ENCODE measurements at places on chromosomes 2 and 18.
A peak's percentile ranks its signal among the peaks of the same experiment; 100 is the strongest.

- no peak for DNase-seq
Measured at GRCh38 chr2:10919410-10919770, 7.7 kb downstream of the KCNF1 start.

GRCh38 chr2:99607454-99607853 is 117.6 kb upstream of the REV1 start:
- no peak for DNase-seq

- no peak for DNase-seq
Measured at GRCh38 chr2:118091631-118092030, 3.4 kb downstream of the INSIG2 start.

DNA sequence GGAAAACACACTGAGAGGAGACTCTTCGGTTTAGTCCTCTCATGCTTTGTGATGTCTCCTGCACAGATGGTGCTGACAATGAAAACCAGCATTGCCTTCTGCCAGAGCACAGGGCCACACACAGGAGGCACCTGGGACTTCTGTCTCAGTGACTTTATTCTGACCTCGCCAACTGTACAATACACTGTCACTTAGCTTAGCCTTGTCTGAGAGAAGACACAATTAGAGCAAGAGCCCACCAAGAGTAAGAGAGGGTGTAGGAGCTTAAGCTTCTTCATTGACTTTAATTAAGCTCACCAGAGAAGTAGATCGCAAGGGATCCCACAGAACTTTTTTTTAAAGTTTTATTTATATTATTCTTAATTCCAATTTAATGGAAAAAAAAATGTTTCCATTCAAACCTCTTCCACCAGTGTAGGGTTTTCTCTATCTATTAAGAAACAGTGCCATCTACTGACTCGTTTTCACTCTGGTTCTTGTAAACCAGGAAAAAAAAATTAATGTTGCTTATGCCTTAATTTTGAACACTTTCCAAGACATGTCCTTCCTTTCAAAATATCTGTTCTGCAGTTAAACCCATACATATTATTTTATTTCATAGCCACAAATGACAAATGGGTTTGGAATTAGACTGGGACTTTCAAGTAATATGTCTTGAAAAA is 42.4 kb upstream of the DDX18 start:
- DNase-seq = peak; percentile 44

GRCh38 chr2:115999039-115999438 is 1556.6 kb downstream of the DPP10 start:
- no peak for DNase-seq

DNA sequence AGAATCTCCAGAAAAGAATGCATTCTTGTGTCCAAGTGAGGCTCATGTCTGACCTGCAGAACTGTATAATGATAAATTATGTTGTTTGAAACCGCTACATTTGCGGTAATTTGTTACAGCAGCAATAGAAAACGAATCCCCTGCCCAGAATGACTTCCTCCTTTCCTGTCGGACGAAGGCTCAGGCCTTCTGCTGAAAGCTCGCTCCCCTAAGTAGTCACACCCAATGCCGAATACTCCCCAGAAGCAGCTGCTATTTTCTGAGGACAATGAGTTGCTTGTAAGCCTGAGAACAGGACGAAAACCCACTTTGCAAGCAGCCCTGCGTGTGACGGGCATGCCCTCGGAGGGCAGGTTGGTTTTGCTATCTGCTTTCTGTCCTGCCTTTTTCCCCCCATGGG is 27.7 kb upstream of the PTPN4 start:
- DNase-seq = no peak

GRCh38 chr2:241280291-241280690 is 35.2 kb downstream of the HDLBP start:
- DNase-seq = no peak

DNA sequence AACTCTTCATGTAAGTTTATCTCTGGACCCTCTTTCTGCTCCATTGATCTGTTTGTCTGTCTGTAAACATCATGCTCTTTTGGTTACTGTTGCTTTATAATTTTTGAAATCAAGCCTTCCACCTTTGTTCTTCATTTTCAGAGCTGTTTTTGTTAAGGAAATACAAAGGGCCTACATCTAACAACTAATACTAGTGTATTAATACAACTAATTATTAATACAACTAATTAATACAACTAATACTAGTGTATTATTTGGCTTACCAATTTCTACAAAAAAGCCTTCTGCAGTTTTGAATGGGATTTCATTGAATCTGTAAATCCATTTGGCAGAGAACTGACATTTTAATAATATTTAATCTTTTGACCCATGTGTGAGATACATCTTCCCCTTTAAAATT is 66.7 kb downstream of the ATP9B start:
- DNase-seq = no peak

GRCh38 chr2:63066265-63066664 is 15.6 kb downstream of the OTX1 start:
- DNase-seq = no peak

GRCh38 chr18:34223893-34224422 is 755 bp downstream of the NOL4 start:
- no peak for DNase-seq

DNA sequence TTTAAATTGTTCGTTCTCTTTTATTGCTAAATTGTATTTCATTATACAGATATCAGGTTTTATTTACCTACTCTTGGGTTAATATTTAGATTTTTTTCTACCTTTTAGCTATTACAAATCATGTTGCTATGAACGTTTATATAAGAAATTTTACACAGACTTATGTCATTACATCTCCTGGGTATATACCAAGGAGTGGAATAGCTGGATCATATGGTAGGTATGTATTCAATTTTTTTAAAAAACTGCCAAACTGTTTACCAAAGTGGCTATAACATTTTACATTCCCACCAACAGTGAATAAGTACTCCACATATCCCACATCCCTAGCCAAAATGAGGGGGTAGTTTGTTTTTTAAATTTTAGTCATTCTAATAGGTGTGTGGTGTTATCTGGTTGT is 32.3 kb upstream of the BAZ2B start:
- DNase-seq = no peak

- peak; percentile 22 for DNase-seq
Measured at GRCh38 chr2:71347517-71347916, 15.9 kb downstream of the ZNF638 start.

DNA sequence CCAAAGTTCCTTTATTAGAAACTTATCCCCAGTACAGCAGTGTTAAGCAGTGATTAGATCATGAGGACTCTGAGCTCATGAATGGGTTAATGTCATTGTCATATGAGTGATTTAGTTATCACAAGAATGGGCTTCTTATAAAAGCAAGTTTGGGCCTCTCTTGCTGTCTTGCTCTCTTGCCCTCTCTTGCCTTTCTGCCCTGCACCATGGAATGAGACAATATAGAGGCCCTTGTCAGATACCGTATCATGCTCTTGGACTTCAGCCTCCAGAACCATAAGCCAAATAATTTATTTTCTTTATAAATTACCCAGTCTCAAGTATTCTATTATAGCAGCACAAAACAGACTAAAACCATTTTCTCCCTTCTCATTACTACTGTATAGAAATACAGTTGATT is 125.8 kb downstream of the TRABD2A start:
- no peak for DNase-seq

DNA sequence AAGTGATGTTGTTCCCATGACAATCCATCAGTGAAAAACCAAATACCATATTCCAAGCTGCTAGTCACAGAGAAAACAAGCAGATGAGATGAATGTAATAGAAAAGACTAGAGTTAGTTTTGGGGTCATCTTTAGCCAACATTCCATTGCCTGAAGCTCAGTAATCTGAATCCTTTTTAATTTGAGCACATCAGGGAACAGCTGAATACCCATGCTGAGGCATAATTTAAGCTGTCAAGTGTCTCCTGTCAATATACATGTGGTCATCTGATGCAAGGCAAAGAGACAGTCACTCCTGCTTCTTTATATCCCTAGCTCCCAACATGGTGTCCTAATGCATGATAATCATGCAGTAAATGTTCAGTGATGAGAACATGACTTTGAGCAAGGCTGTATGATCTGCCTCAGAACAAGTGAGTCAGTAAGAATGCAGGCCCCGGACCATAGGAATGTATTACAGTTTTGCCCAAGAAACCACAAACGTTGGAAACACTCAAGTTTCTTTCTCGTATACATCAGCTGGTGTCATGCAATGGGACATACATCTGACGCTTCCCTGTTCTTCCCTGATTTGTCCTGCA is 48.0 kb downstream of the CDK15 start:
- DNase-seq = peak; percentile 98

DNA sequence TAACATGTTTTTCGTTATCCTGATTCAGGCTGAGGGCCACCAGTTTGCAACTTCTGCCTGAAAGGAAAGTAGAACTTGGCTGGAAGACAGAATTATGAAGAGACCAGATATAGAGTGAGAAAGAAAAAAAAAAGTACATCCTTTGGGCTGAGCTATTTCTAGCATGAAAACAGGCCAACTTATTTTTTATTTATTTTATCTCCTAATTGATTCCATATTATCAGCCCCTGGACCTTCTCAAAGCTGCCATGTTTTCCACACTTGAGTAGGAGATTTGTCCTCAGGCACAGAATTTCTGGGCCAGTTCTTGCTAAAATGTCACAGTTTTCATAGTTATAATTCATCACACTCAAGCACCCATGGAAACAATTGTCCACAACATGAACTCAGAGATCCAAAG is 586.8 kb upstream of the CNTNAP5 start:
- DNase-seq = no peak

DNA sequence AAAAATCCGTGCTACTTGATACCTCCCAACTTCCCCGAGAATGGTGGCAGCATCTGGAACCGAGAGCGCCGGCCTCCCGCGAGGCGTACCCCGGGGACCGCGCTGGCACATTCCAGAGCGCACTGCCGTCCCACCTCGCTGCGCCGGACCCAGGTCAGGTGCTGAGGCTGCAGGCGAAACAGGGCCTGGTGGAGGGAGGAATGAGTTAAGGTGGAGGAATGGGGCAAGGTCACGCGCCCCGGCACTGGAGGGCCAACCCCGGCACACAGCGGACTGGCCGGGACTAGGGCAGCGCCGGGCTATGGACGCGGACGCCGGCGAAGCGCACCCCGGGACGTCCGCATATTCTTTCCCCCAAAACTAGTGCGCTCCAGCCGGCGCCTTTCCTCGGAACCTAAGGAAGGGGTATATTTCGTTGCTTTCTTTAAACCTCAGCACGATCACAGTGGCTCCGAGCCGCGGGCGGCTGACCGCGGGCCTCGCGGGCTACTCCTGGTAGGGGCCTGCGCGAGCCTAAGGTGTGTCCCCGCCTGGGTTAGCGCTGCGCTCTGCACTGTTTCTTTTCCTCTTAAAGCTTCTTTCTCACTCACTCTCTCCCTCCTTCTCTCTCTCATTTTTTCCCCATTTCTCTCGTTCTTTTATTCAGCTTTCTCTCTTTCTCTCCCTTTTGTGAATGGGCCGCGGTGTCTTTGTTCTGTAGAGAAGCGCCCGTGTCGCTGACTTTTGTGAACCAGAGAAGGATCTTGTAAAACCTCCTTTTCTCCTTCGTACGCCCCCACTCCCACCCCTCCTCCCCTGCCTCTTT is 2.1 kb upstream of the OTX1 start:
- no peak for DNase-seq

GRCh38 chr2:227106845-227107759 is 56.9 kb downstream of the COL4A4 start:
- DNase-seq = peak; percentile 76

GRCh38 chr2:69983392-69983966 is 22.0 kb upstream of the ASPRV1 start:
- DNase-seq = no peak

DNA sequence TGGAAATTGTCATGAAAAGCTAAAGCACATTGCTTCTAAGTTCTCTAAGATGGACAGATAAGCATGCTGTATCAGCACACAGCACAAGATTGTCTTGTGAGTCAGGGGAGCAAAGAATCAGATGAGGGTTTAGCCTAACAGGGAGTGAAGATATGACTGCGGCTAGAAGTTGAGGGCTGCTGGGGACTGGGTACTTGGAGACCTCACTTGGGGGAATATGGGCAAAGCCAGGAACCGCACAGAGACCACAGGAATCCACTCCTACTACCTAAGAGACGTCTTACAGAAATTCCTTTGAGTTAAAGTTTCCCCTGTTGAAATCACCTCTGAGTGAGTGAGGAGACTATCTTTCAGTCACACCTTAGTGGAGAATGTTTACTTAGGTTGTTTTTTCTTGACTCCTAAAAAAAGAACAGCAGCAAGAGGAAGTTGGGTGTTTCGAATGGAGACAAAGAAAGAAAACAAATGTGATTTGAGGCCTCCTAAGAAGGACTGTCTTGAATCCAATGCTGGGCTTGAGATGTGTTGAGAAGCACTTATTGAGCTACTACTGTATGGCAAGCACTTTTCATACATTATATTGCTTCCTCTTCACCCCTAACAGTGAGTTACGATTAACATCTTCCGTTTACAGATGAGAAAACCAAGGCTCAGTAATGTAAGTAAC is 100.7 kb downstream of the ANKRD44 start:
- DNase-seq = no peak
